ENCODE measurements at places on chromosomes 4 and X.

- no peak for DNase-seq
These were observed 53.2 kb upstream of the CHRNA9 start for GRCh38 chr4:40281913-40282312.

- DNase-seq: no peak
These were observed 25.0 kb downstream of the NLGN4X start for GRCh38 chrX:6203462-6204215.

GRCh38 chr4:148951346-148951745 is 509.1 kb upstream of the NR3C2 start:
- no peak for DNase-seq

DNA sequence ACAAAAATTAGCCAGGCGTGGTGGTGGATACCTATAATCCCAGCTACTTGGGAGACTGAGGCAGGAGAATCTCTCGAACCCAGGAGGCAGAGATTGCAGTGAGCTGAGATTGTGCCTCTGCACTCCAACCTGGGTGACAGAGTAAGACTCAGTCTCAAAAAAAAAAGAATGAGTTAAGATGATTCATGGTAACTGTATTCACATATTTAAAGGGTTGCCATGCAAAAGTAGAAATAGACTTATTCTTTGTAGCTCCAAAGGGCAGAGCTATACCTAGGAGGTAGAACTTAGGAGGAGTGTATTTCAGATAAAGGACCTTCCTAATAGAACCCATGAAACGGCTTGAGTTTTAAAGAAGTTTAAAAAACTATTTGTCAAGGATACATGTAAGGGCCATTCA is 104.3 kb upstream of the IL13RA1 start:
- DNase-seq: no peak
